ENCODE measurements at places on chromosomes 4 and X.

DNA sequence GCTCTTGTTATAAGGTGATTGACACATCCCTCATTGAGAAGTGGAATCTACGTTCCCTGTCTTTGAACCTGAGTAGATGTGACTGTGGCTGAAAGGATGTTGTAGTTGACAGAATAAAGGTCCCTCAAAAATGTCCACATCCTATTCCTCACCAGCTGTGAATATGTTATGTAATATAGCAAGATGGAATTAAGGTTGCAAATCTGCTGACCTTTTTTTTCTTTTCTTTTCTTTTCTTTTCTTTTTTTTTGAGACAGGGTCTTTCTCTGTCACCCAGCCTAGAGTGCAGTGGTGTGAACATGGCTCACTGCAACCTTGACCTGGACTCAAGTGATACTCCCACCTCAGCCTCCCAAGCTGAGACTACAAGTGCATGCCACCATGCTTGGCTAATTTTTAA lies 7.2 kb upstream of the CCNG2 start:
- no peak for DNase-seq

GRCh38 chr4:93178279-93178678 lies 650.3 kb upstream of the ATOH1 start:
- no peak for DNase-seq

DNA sequence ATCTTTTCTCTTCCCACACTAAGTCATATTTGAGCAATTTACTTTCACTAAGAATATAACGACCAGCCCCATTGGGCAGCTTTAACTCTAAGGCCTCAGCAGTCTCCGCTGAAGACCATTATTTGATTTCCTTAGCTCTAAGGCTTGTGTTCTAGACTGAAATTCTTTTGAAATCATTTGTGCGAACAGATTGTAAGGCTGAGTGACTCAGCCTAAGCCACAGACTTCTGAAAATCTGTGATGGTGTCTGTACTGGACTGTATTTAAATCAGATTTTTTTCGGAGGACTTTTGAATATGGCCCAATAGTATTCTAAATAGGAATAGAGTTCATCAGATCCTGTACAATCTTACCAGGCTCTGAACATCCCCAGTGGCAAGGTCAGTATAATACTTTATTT lies 150.3 kb upstream of the TECRL start:
- DNase-seq: no peak

- no peak for DNase-seq
Measured at GRCh38 chrX:107861056-107861455, 35.4 kb downstream of the MID2 start.

- DNase-seq: no peak
Measured at GRCh38 chr4:175386776-175387507, 425.1 kb downstream of the GPM6A start.

GRCh38 chrX:96685210-96686099 lies 813 bp downstream of the DIAPH2 start:
- DNase-seq: peak; percentile 67

- DNase-seq: no peak
Measured at GRCh38 chr4:171348090-171348489, 465.1 kb upstream of the GALNTL6 start.

DNA sequence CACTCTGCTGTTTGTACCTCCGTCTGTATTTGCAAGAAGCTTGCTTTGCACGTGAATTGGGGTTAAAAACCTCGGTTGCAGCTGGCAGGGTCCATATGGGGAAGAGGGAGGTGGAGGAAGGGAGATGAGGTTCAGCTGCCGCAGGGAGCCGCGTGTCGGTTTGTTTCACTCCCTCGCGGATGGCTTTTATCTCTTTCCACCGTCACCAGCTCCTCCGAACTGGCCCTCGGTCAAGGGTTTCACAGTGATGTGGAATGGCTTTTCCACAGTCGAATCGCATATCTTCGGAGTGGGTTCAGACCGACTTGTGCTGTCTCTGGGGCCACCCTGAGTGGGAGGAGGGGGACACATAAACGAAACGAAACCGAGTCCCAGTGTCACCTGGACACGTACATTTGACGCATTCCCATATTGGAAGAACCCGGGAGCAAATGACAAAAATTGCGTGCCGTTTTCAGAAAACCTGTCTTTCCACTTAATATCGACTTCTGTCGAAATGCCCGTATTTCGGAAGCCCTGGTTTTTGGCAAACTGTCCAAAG lies 929 bp downstream of the ZBTB33 start:
- peak; percentile 33 for DNase-seq

- no peak for DNase-seq
Measured at GRCh38 chr4:87068583-87069021, 133.8 kb downstream of the AFF1 start.

DNA sequence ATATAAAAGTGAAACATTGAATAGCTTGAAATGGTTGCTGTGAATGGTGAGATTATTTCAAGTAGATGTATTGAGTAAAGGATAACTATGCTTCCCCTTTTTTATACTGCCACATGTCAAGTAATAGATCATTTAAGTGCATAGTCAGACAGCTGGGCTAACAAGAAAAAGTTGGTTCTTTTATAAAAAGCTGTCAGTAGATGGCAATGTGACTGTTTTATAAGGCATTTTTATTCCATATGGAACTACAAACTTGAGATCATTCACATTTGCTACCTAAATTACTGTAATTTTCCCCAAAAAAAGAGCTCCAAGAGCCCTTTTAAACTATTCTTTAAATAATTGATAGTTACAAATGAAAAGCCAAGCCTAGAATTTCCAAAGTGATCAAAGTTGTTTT lies 831.0 kb downstream of the C4orf33 start:
- no peak for DNase-seq

GRCh38 chrX:19748896-19749680 lies 138.3 kb downstream of the SH3KBP1 start:
- DNase-seq: no peak

- no peak for DNase-seq
Measured at GRCh38 chr4:128757712-128758111, 51.8 kb upstream of the JADE1 start.

GRCh38 chr4:34878961-34879360 lies 1365.4 kb downstream of the ARAP2 start:
- no peak for DNase-seq

DNA sequence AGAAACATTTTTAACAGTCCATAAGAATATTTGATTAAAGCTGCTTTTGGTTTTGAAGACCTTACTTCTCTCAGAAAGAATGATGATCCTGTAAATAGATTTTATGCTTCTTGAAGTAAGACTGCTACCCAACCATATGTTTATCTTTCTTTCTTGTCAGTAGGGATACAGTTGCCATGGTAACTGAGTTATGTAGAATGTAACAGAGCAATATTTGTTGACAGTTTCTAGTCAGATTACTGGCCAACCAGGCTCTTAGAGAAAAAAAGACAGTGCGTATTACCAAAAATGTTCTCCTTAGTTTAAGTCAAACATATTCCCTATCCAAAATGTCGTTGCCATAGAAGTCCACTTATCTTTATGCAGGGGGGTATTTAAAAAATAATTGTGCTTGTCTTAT lies 456.8 kb downstream of the PRR32 start:
- DNase-seq: no peak

DNA sequence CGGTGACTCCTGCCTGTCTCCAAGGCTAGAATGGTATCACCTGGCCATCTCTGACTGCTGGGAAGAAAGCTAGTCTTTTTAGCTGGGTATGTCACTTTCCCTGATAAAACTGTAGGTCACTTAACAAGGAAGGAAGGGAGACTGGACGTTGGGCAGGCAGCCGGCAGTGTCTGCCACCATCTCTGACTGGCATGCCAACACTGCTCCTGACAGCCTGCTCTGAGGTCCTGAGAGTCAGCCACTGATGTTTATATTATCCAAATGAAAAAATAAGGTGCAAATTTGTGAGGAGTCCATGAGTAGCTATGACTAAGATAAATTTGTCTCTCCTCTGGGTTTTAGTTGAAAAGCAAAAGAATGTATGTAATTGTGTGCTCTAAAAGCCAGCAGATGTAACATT lies 77.2 kb downstream of the SNX25 start:
- no peak for DNase-seq

DNA sequence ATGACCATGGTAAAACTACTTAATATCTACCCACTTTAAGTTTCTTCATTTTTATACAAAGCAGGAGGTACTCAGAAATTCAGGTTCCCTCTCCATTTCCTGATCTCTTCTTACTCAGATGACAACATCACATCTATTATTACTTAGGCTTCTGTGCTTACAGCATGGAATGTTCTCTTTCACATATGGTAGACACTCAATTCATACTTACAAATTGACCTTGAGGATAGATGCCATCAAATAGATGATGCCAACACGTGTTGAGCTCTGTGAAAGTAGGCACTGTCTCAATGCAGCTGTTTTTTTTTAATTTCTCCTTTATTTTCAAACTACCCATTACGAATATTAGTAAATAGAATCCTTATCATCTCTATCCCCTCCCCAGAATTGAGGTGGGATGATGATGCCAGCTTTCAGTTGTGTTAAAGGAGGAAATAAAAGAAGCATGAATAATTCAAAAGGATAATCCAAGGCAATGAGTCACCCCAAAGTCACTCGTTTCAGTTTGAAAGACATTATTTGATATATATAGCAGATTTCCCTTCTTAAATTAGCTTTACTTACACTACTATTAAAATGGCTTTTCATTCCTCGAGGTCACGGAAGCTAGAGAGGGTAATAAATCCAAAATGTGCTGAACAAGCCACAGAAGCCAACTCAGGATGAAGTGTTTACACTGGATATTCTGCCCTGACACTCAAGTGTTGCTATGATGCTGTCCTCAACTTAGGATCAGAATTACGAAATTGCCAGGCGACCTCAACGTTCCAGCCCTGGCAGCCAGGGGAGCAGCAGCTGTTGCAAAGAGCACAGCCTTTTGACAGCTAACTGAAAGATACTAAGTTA lies 124.2 kb upstream of the EOLA2 start:
- DNase-seq: no peak

- DNase-seq: no peak
Measured at GRCh38 chr4:88720451-88721428, 23.1 kb upstream of the NAP1L5 start.

GRCh38 chrX:121504153-121504552 lies 456.7 kb downstream of the GLUD2 start:
- DNase-seq: no peak

- no peak for DNase-seq
Measured at GRCh38 chr4:28167411-28167810, 1306.8 kb downstream of the STIM2 start.

DNA sequence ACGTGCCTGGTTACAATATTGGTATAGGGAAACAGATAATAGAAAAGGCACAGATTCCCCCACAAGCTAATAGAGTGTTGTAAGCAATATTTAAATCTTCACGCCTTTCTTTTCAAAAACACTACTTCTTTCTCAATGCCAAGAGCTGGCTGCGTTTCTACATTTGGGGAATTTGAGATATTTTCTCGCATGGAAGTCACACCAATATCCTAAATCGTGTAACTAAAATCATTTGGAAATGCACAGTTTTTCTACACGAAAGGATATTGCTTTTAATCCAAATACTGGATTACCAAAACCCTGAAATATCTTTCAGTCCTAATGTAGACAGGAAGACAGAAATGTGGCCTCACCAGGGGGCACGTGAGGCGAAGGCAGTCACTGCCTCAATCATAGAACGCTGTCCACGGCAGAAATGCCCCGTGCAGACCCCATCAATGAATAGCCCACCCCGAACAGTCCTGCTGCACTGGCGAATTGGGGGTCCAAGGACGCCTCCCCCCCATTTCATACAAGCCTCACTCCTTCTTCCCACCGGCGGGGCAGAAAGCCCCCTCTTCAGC lies 106.6 kb downstream of the NSUN7 start:
- no peak for DNase-seq

- DNase-seq: no peak
Measured at GRCh38 chr4:114287079-114287696, 307.7 kb upstream of the ARSJ start.

GRCh38 chr4:148341980-148342800 lies 100.0 kb downstream of the NR3C2 start:
- no peak for DNase-seq

DNA sequence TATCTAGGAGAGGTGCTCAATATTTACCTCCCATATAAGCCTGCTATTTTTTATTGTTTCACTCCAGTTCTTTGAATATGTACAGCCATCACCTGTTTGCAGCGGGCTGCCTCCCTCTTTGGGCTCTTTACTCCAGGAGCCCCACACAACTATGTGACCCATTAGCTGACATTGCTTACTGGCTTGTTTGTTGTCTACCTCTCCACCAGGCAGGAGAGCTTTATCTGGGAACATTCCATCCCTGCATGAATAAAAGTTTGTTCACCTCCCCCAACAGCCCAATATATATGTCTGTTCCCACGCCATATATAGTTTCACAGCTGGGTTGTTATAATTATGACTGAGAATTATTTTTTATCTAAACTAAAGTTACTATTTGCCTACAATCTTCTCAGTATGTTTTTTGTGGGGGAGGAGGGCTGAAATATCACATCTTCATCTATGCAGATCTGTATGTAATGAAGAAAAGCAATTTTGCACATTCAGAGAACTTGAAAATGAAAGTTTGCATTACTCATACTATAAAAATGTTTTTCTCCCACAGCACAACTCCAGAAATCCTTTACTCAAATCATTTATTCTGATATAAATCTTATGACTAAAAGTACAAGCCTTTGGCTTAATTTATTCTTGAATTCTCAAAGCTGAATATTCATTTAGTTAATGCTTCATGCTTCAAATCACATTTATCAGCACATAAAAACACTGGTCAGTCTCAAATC lies 61.2 kb upstream of the DAPP1 start:
- no peak for DNase-seq

DNA sequence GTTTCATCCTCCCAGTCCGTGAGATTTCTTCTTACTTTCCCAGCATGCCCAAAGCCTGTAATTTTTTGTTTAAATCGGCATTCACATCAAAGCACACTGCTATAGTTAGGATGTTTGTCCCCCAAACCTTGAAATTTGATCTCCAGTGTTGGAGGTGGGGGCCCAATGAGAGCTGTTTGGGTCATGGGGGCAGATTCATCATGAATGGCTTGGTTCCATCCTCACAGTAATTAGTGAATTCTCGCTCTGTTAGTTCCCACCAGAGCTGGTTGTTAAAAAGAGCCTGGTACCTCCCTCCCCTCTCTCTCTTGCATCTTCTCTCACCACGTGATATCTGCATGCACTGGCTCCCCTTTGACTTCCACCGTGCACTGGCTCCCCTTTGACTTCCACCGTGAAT lies 40.5 kb upstream of the PGRMC2 start:
- no peak for DNase-seq

DNA sequence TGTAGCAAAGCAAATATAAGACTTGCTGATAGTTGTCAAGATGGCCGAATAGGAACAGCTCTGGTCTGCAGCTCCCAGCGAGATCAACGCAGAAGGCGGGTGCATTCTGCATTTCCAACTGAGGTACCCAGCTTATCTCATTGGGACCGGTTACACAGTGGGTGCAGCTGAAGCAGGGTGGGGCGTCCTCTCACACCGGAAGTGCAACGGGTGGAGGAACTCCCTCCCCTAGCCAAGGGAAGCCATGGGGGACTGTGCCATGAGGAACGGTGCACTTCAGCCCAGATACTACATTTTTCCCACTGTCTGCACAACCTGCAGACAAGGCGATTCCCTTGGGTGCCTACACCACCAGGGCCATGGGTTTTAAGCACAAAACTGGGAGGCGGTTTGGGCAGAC lies 382.3 kb upstream of the EMCN start:
- no peak for DNase-seq

- DNase-seq: no peak
Measured at GRCh38 chr4:165248102-165248501, 40.7 kb downstream of the KLHL2 start.
